ENCODE measurements at places on chromosomes 2 and 18. TPM values are rescaled to one million over a fixed set of nuclear protein-coding genes. Genes with fewer than 3 reads are reported as not detected.
A peak's percentile ranks its signal among the peaks of the same experiment; 100 is the strongest.

DNA sequence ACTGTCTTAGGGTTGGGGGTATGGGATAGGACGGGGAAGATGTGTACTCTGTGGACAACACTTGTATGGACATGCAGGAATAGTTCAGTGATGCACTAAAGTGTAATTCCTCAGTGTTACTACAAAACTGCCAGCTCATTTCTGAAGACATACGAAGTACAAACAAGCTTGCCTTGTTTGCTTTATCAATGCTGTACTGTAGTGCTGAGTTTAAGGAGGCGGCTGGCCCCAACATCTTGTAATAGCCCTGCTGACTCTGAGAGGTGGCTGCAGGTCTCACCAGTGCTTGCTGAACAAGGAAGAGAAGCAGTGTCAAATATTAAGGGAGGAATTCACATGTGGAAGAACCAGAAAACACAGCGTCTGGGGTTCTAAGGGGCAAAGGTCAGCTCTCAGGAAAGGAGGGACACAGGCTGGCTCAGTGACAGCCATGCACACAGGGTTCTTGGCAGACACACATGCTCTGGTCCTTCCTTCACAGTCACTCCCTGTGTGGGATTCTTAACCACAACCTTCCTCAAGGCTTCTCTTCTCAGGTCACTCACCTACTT is 39.8 kb upstream of the EVA1A start:
- no peak for DNase-seq

- DNase-seq: peak; percentile 73
Measured at GRCh38 chr2:133541376-133541775, 26.9 kb downstream of the NCKAP5 start.

DNA sequence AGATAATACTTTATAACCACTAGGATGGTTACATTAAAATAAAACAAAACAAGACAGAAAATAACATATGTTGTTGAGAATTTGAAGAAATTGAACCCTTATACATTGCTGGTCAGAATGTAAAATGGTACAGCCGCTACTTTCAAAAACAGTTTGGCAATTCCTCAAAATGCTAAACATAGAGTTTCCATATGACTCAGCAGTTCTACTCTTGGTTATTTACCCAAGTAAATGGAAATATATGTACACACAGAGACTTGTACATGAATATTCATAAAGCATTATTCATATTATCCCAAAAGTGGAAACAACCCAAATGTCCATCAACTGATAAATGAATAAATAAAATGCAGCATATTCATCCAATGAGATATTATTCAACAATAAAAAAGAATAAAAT is 92.5 kb upstream of the LRATD1 start:
- DNase-seq: no peak

DNA sequence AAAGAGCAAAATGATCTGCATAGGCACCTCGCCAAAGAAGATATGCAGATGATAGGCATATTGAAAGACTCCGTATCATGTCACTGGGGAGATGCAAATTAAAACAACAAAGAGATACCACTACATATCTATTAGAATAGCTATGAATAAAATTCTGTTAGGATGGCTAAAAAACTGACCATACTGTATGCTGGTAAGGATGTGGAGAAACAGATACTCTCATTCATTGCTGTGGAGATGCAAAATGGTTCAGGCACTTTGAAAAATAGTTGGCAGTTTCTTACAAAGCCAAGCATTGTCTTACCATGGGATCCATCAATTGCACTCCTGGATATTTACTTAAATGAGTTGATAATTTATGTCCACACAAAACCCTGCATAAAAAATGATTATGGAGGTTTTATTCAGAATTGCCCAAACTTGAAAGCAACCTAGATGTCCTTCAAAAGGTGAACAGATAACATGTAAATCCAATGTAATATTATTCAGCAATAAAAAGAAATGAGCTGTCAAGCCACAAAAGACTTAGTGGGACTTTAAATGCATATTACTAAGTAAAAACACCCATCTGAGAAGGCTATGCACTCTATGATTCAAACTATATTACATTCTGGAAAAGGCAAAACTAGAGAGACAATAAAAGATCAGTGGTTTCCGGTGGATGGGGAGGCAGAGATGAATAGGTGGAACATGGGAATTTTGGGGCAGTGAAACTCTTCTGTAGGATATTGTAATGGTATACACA is 31.2 kb downstream of the ZNF385B start:
- DNase-seq: no peak

DNA sequence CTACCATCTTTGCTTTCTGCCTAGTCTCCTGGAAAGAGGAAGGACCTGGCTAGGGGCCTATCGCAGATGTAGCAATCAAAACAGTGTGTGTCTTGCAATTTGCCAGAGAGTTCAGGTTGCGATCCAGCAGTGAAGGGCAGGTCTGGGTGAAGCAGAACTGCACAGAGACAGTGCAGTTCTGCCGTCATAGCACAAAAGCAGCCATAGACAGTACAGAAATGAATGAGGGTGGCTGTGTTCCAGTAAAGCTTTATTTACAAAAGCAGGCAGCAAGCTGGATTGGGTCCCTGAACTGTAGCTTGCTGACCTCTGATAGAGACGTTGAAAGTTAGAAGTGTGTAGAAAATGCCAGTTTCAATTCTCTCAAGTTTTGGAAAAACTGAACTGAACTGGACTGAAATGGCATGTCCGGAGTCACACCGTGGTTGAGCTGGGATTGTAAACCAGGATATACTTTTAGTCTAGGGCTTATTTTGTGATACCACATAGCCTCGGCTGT is 186.8 kb downstream of the LTBP1 start:
- DNase-seq: peak; percentile 31

GRCh38 chr2:162067596-162067995 is 6.4 kb downstream of the DPP4 start:
- no peak for DNase-seq

GRCh38 chr2:236105955-236106607 is 62.1 kb downstream of the GBX2 start:
- no peak for DNase-seq

DNA sequence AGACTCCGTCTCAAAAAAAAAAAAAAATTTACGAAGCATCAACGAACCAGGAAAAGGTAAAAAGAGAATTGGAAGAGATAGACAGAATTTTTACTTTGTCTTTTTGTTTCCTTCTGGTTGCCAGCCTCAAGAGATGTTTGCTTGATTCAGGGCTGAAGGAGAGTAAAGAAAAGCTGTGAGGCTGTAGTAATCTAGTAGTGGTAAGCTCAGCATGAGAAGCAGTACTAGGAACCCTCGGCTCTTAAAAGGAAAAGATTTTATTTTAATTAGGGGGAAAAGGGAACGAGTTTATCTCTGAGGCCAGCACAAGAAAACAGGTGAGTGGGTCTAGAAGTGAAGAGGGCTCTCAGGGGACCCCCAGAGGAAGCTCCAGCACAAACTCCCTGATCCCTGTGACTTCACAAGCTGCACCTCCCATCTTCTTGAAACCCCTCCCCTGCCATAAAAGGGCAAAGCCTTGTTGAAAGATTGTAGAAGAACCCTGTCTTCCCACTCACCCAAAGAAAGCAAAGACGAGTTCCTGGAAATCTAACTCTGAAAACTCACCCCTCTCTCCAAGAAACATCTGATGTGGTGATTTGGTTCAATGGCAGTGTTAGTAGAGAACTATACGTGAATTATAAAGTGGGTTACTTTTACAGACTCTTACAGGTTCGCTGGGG is 8.6 kb downstream of the RBMS1 start:
- no peak for DNase-seq

- no peak for DNase-seq
Measured at GRCh38 chr2:107168141-107168540, 282.2 kb upstream of the ST6GAL2 start.

DNA sequence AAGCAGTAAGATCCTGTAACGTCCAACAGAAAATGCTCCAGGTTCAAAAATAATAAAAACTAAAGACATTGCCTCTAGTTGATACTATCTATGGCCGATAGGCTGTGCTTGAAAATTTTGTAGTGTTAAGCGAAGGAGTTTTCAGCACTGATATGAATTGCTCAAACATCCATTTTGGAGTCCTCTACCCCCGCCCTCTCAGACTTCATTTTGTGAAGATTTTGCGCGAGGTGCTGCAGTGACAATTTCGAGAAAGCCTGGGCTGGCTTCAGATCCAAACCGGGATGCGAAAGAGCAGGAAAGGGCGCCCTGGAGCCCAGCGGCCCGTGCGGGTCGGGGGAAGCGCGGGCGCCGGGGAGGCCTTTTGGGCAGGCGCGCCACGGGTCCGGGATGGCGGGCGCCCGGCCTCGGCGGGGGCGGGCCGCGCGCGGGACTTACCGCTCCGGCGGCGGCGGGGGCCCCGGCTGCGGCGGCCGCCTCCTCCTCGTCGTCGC is 1.8 kb downstream of the SP3 start:
- DNase-seq: peak; percentile 86

- DNase-seq: no peak
Measured at GRCh38 chr2:68831686-68832232, 39.4 kb downstream of the BMP10 start.

DNA sequence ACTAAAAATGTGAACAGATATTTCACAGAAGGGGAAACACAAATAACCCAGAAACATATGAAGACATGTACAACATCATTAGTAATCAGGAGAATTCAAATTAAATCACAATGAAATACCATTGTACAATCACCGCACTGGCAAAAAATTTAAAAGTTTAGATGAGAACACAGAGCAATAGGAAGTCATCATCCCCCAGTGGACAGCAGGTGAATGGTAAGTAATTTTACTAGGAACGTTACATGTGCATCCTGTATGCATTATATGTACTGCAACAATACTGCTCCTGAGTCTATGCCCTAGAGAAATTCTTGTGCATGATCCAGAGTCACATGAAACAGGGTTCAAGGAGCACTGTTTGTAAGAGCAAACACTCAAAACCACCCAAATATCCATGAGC is 713.8 kb downstream of the NRXN1 start:
- DNase-seq: no peak

GRCh38 chr2:48315896-48316194 is 214.1 kb upstream of the STON1 start:
- no peak for DNase-seq

GRCh38 chr18:63098018-63098981 is 221.3 kb downstream of the BCL2 start:
- no peak for DNase-seq

DNA sequence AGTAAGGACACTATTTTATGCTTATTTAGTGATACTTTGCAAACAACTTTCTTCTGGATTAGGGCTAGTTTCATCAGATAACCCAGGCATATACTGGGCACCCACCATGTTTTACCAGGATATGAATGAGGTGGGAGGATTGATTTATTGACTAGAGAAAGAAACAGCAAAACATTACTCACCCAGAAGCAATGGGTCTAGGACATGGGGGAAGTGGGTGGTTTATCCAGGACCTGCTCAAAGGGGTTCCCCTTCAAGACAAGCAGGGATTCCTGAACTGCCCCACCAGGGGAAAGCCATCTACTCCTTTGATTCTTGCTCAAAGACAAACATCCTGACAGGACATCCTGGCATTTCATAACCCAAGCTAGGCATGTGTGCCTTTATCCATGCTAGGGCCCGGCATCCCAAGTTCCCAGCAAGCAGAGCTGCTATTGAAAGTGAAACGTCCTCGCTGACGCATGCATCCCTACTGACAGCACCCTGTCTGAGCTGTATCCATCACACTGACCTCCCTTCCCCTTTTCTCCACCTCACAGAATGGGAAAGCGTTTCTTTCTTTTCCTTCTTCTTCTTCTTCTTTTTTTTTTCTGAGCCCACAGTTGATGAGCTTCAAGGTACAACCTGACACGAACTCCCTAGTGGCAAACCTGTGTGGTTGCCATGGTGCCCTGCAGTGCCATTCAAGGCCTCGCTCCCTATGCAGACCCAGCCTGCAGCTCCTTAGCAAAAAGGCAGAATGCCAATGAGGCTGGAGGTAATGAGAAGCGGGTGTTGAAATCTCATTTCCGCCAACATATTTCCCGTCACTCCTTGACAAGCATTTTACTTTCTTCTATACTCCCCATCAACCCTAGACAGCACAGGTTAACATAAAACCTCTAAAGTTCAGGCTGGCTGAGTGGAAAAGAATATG is 70.5 kb downstream of the CLHC1 start:
- no peak for DNase-seq

GRCh38 chr2:127913808-127914457 is 28.2 kb upstream of the AMMECR1L start:
- DNase-seq: no peak

DNA sequence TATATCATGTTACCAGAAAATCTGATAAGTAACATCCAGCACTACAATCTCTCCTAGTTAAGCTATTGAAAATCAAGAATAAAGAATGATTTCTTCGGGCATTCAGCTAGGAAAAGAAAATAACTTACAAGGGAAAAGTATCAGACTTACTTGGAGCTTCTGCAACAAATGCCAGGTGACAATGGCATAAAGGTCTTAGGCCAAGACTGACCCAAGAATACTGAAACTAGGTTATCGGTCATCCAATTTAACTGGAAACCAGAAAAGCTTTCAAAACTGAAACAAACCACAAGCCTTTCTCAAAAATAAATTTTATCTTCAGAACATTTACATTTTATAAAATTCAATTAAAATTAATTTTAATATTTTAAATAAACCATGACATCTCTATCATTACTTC is 214.0 kb upstream of the CCDC68 start:
- DNase-seq: no peak

DNA sequence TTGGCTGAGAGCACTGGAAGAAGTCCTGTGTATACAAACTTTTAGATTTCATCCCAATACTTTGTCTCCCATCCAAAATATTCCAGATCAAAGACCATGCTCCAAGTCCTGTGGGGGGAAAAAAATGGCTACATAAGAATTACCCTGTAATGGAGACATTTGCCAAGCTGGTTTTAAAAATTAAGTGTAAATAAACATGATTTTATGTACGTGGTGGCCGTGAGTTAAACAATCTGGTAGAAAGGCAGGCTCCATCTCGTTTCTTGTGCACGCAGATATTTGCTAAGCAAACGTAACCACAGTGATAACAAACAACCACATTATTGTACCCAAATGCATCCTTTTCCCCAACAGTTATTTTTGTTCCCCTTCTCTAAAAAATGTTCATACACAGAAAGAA is 176.4 kb downstream of the ZNF516 start:
- no peak for DNase-seq

- DNase-seq: no peak
Measured at GRCh38 chr2:235793163-235793752, 299.4 kb downstream of the AGAP1 start.

- no peak for DNase-seq
Measured at GRCh38 chr2:138228101-138228500, 263.8 kb downstream of the HNMT start.

GRCh38 chr2:215403441-215404347 is 32.2 kb downstream of the FN1 start:
- peak; percentile 27 for DNase-seq

DNA sequence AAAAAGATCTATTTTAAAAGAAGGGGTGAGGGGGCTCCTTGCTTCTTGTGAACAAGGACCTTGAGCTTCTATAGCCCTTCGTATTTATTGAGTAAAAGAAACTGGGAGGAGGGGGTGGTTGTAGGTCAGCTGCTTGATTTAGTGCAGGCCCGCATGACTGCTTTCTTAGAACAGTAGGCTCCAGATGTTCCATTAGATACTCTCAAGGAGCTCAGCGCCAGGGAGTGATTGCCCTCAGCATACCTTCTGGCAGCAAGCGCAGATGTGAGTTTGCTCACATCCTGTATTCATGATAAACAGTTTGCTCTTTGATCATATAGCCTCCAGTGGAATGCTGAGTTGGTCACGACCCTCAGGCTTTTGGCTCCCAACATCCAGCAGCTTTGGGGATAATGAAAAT is 108.9 kb upstream of the XPO1 start:
- DNase-seq: no peak

PIKFYVE gene
- 33.3 TPM for total RNA-seq

CAPN14 gene
- total RNA-seq: 0.49 TPM

HAAO gene
- 7.0 TPM for total RNA-seq

SAG gene
- total RNA-seq: not detected

STAT4 gene
- 4.3 TPM for total RNA-seq
